ENCODE measurements at places on chromosomes 16 and 17.

GRCh38 chr17:57962279-57963148 lies 7.3 kb upstream of the CUEDC1 start:
- no peak for DNase-seq

DNA sequence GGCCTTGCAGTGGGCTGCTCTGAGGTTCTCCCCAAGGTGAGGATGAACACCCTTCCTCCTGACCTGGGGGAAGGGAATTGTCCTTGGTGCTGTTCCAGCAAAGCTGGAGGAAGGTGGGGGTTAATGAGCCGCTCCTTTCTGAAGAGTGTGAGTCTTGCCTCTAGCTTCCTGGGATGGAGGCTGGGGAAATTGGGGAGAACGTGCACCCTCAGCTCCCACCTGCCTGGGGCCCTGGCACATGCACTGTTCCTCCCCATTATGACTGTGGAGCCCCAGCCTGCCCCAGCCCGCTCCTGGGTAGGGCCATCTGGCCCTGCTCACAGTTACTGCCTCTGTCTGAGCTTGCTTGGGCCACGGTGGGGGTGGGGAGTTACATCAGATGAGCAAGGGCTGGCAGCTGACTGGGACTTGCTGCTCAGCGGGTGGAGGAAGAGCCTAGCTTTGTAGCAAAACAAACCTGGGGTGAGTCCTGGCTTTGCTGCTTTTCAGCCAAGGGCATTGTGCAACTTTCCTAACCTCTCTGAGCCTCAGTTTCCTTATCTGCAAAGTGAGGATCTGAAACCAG lies 11.1 kb downstream of the TNS4 start:
- DNase-seq, result no peak

- peak; percentile 57 for DNase-seq
Measured at GRCh38 chr17:42484304-42484703, 25.6 kb downstream of the ATP6V0A1 start.

- DNase-seq, result no peak
Measured at GRCh38 chr16:2795395-2796143, 2.7 kb upstream of the PRSS41 start.

DNA sequence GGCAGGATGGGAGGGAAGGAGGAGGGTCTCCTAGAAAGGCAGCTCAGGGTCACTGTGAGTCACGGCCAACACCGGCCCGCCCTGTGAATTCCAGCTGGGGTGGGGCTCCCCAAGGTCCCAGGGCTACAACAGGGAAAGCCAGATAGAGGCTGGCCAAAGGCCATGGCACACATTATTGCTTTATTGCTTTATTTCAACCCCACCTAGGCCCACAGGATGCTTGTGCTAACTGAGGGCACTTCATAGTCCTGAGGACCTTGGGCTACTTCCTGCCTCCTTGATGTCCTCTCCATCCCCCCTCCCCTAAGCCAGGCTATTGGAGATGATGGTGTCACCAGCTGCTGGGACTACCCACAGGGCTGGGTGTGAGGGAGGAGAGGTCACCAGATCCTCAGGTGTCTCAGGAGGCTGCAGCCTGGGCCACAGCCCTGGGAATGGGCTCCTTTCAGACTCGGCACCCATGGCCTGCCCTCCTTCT lies 26.1 kb downstream of the LRRC75A start:
- DNase-seq, result no peak

- no peak for DNase-seq
Measured at GRCh38 chr17:74520790-74521480, 10.3 kb downstream of the CD300LB start.

DNA sequence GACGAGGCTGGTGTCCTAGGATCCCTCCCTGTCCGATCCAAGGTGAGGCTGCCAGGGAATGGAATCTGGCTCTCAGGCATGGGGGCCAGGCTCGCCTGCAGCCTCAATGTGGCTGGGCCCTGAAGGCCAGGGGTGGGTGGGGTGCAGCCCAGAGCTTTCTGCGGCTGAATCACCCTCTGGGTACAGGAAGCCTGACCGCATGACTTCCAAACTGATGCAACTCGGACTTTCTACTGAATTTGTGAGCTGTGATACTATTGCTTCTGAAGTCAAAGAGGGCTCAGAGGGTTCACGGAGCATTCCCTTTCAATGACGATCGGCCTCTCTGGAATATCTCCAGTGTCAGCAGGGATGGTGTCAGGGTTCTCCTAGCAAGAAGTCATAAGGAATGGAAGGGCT lies 123.7 kb downstream of the METRNL start:
- no peak for DNase-seq

GRCh38 chr16:69166221-69166833 lies 20.6 kb upstream of the SNTB2 start:
- peak; percentile 50 for DNase-seq

DNA sequence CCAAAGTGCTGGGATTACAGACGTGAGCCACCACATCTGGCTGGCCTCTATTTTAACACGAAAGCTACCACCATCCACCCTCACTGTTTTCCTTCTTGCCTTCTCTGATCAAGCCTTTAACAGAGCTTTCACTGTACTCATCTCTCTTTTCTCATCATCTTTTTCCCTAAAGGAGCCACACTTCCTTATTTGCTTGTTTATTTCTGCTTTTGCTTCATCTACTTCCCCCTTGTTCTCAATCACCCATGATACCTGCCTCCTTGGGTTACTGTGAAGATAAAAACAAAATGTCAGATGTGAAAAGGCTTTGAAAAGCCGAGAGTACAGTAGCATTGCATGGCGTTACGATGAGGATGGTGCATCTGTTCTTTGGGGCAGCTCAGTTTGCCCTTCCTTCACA lies 79.9 kb downstream of the ZNF18 start:
- DNase-seq, result no peak

GRCh38 chr16:31033709-31034492 lies 543 bp downstream of the STX4 start:
- peak; percentile 74 for DNase-seq

DNA sequence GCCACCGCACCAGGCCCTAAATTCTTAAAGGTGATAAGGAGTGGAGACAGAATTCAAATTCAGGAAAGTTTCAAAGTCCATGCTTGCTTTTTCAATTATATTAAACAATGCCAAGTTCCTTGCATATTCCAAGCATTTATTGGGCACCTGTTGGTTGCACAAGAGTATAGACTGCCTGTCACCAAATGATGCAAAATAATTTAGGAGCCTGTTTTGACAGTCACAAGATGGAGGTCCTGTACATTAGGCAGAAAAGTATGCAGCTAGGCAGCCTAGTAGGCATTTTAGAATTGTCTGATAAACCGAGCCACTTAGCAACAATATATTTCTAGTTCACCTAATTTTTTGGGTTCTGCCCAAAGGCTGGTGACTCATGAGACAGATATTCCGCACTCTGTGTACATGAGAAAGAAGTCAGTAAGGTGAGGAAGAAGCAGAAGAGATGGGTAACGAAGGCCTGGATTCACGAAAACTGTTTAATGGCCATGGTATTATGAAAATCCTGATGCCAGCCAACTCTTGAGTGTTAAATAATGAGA lies 7.3 kb downstream of the ACACA start:
- no peak for DNase-seq

GRCh38 chr16:85836706-85837582 lies 37.4 kb downstream of the COX4I1 start:
- no peak for DNase-seq

GRCh38 chr17:21425321-21425720 lies 49.2 kb downstream of the KCNJ12 start:
- DNase-seq, result no peak

DNA sequence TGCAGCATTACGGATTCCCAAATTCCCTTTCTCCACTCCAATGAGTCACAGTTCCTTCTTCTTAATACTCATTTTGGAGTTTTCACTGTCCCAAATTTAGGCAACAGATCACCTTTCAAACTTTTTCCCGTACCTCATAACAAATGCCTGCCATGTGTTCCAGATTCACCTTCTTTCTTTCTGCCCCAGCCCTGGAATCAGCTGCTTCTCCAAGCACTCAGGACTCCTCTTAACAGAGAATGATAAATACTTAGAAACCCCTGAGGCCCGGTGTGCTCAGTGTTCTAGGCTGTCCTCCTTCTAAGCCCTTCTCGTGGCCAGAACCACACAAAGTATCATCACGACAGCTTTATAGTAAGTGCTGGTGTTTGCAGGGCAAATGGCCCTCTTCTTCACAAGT lies 14.9 kb downstream of the CSNK1D start:
- no peak for DNase-seq

- DNase-seq, result no peak
Measured at GRCh38 chr16:15861996-15862395, 5.2 kb upstream of the MYH11 start.

GRCh38 chr16:67087291-67087690 lies 22.4 kb upstream of the PHAF1 start:
- no peak for DNase-seq

DNA sequence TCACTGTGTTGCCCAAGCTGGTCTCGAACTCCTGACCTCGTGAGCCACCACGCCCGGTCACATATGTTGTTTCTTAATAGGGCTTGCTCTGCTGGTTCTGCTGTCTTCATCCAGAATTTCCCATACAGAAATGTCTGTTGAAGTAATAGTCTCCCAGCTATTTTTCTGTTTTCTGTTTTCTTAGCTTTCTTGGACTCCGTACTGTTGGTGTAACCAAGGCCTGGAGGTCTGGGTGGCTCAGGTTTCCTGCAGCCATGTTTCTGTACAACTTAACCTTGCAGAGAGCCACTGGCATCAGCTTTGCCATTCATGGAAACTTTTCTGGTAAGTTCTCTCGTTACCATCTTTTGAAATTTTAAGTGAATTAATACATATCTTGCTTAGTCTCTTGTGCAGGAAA lies 2.8 kb downstream of the SF3B3 start:
- no peak for DNase-seq

GRCh38 chr16:86740906-86741799 lies 162.8 kb downstream of the FOXL1 start:
- no peak for DNase-seq

- DNase-seq, result no peak
Measured at GRCh38 chr17:798246-798645, 16.1 kb downstream of the MRM3 start.

GRCh38 chr17:44911133-44912001 lies 3.9 kb downstream of the GFAP start:
- DNase-seq, result no peak

GRCh38 chr17:48770954-48771353 lies 42.4 kb upstream of the HOXB13 start:
- DNase-seq, result no peak

GRCh38 chr16:27209591-27209990 lies 6.3 kb downstream of the KDM8 start:
- no peak for DNase-seq

DNA sequence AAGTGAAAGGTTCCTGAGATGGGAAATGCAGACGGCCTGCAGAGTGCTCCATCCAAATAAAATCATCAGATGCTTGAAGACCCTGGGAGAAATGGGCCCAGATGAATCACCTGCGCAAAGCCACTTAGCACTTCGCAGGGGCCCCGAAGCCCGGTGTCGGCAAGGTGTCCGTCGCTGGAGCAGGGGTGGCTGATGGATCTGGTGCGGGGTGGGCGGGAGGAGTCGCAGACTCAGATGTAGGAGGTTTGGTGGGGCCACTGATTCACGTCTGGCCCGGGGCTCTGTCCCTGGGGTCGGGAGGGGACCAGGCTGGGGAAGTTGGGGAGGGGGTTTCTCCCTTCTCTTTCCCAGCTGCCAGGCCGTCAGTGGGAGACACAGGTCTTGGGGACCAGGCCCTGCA lies 21.6 kb upstream of the SSTR5 start:
- no peak for DNase-seq

DNA sequence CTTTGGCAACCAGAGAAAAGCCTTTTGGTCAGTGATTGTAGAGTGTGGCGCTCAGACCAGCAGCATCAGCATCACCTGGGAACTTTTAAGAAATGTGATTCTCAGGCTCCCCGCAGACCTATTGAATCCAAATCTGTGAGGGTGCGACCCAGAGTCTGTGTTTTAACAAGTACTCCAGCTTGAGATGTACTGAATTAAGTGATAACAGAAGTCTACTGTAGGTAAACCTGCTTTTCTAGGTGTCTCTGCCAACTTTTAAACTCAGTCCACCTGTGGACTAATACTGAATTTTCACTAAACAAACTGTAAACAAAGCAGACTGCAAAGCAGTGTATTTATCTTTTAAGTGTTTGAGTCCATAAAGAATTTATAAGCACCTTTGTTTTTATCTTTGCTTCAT lies 43.6 kb downstream of the NUP93 start:
- no peak for DNase-seq

- no peak for DNase-seq
Measured at GRCh38 chr16:31877876-31878642, 4.5 kb downstream of the ZNF267 start.

- no peak for DNase-seq
Measured at GRCh38 chr16:67648088-67648763, 3.3 kb downstream of the CARMIL2 start.

All from activated T-helper 1 cell treated with anti-CD3 and anti-CD28 coated beads, Interleukin-2, amount 50 U/mL, for 16 hours (primary cell).